Islet precursor cell (in vitro differentiated cells): ENCODE measurements at places on chromosomes 3 and 15.
A peak's percentile ranks its signal among the peaks of the same experiment; 100 is the strongest.

DNA sequence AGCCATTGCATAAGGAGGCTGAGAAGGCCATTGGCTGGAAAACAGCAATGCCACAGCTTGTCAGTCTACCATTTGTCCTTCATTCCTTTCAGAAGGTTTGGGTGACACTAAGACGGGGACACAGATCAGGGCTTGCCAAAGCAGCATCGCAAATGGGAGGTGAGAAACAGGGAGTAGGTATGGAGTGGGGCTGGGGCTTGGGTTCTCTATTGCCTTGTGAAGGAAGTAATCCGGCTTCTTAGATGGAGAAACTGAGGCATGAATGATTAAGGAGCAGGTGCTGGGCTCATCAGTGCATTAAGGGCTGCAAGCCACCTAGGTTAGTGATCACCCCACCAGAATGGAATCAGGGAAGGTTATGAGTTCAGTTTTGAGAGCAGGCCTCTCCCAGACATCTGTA is 115.6 kb upstream of the NMNAT3 start:
- no peak for DNase-seq

GRCh38 chr15:74425630-74426029 is 8.1 kb downstream of the SEMA7A start:
- DNase-seq = no peak

DNA sequence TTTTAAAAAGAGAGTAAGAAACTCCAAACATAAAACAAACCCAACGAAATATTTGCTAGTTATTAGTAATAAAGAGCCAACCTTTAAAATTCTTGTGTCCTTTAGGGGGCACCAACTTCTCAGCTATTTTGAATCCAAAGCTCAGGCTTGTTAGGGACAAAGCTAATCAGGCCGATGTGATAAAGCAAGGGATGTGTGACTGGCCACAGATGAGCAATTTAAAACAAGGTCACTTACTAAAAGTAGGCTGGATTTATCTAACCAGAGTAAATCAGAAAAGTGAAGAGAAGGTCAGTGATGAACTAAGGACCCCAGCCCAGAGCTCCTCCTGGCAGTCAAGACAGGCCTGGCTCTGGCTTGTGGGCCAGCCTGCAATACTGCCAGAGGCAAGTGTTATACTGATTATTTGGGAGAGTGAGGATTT is 108.5 kb downstream of the CYP19A1 start:
- no peak for DNase-seq

- no peak for DNase-seq
Measured at GRCh38 chr3:63390710-63391230, 112.7 kb downstream of the SYNPR start.

GRCh38 chr3:110165753-110166152 is 828.4 kb upstream of the DPPA4 start:
- DNase-seq = no peak

DNA sequence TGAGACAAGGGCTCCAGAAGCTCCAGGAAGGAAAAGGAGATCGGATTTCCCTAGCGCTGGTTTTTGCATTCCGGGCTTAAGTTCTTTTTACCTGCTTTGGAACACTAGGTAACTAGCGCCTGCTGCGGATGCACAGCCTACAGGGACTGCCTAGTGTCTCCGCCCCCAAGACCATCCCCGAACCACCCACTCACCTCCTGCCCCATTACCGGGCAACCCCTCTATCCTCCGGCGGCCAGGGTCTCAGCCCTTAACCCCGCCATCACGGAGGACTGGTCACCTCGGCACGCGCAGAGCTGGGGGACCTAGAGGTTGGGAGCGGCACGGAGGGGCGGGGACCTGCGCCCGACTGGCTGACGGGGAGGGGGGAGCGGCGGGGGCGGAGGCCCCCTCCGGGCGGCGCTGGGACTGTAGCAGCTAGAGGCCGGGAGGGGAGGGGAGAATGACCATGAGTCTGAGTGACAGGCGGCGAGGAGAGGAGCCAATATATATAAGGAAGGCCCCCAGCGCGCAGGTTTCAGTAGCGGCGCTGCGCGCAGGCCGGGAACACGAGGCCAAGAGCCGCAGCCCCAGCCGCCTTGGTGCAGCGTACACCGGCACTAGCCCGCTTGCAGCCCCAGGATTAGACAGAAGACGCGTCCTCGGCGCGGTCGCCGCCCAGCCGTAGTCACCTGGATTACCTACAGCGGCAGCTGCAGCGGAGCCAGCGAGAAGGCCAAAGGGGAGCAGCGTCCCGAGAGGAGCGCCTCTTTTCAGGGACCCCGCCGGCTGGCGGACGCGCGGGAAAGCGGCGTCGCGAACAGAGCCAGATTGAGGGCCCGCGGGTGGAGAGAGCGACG is at the start of gene DLL4:
DLL4 (plus strand) TSS at position 520 of the 839 bp plus-strand sequence. CDS start 329 bp downstream, outside the sequence.
- DNase-seq = peak; percentile 90

GRCh38 chr15:98734466-98735199 is 86.3 kb downstream of the IGF1R start:
- DNase-seq = peak; percentile 43

DNA sequence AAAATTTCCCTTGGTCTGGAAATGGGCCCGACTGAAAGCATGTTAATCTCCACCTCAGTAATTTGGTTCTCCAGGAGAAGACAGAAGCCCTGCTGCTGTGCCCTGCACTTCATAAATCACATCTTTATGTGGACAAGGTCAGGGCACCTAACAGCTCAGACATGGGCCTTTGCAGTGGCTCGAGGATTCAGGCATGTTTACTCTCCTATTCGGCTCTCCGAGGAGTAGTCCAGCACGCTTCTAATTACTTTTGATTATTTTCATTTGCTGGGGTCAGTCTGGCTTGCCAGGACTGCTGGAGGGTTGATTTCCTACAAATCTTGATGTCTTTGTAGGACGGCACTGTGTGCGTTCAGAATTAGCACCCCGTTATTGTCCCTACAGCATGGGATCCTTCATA is 511.2 kb downstream of the MECOM start:
- peak; percentile 69 for DNase-seq

DNA sequence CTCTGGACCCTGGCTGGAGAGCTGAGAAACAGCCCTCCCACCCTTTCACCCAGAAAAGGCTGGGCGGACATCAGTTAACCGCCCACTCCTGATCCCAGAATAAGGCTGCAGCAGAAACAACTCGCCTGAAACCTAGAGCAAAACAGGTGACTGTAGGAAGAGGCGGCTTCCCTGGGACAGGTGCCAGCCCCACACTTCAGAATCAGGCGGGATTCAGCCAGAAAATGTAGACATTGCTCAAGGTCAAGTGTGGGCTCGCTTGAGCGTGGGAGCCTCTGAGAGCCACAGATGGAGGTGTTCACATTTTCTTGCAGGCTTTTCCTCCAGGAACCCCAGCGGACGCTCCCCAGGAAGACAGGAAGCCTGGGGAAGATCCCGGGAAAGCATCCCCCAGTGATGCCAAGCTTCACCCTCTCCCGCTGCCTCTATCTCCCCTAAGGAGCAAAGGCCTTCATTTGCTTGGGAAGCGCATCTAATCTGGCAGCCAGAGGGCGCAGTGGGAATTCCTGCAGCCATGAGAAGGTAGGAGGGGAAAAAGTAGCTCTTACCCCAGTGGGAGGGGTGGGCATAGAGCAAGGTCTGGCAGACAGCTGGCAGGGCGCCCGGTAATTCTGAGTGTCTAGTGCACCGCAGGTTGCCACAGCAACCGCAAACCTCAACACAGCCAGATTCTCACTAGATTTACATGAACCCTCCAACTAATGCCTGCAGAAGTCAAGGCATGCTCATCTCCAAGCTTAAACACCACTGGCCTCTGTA is 77.7 kb downstream of the OCA2 start:
- no peak for DNase-seq

- no peak for DNase-seq
Measured at GRCh38 chr15:39629906-39630305, 49.0 kb downstream of the THBS1 start.

GRCh38 chr3:50375258-50375931 is 16.1 kb upstream of the TMEM115 start:
- no peak for DNase-seq
